ENCODE measurements at places on chromosomes 13 and 19.

DNA sequence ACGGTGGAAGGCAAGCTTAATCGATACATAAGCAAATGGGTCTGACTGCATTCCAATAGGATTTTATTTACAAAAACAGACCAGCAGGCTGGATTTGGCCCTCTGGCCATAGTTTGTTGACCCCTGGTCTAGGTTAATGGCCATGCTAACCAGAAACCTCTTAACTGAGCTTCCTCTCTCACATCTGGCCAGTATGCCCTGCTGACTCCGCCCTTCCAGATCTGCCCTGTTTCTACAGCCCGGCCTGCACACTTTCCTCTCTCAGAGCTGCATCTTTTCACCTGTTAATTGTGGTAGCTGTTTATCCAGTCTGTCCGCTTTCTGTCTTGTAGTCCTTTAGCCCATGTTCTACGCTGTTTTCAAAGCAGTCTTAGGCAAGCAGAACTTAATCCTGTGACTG lies 25.6 kb downstream of the EDNRB start:
- no peak for DNase-seq

GRCh38 chr19:29680447-29680846 lies 15.2 kb downstream of the PLEKHF1 start:
- no peak for DNase-seq

GRCh38 chr13:47917022-47917574 lies 84.0 kb downstream of the SUCLA2 start:
- no peak for DNase-seq

- DNase-seq: no peak
Observed at GRCh38 chr19:41428481-41428859, 1.3 kb upstream of the B3GNT8 start.

GRCh38 chr19:29672319-29672932 lies 7.2 kb downstream of the PLEKHF1 start:
- no peak for DNase-seq

DNA sequence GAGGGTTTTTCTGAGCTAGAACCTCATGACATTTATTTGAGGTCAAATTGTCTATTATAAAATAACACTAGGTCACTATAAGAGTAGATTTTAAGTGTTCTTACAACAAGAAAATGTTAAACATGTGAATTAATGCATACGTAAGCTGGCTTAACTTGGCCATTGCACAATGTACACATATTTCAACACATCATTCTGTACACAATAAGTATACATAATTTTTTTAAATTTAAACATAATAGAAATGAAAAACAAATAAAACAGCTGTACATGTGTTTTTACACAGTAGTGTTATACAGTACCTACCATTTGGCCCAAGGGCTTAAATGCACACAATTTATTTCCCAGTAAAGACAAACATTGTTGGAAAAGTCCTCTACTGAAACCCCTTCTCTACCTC lies 269.9 kb downstream of the DACH1 start:
- DNase-seq: no peak

All from foreskin fibroblast (primary cell).